ENCODE measurements at places on chromosomes 1 and 21. TPM values are rescaled to one million over a fixed set of nuclear protein-coding genes. Genes with fewer than 3 reads are reported as not detected.

The TTLL10 gene
- 0.79 TPM for total RNA-seq

DNA sequence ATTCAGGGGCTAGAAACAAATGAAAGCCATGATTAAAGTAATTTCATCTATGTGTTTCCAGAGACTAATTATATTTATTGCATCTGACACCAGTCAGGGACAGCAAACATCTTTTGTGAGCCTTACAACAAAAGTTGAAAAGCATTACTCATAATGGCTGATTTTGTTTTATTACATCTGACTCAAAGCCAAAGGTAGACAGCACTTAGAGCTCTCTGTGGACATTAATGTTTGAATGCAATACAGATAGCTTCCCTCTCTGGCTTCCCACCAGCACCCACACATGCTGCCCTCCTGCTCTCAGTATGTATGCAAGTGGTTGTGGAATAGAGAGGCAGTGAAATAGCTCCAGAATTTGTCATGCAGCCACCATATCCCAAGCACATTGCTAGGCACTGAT, 198.7 kb downstream of the SETD4 start:
- DNase-seq = no peak

DNA sequence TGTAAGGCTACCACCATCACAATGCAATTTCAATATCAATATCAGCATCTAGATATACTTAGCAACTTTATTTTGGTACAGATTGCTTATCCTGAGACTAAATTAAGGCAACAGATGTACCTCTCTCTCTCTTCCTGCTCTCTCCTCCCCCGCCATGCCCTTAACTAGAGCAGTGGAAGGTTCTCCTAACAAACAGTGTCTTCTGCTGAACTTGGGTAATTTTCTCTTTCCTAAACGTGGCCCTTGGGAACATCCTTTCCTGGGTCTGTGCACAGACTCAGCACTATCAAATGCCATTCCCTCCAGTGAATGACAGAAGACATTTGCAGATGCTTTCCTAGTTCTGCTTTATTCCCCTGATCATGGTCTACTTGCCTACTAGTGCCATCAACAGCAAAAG, 85.6 kb upstream of the TTC39A start:
- DNase-seq = no peak

The CNIH3 gene
- 11.3 TPM for total RNA-seq

DNA sequence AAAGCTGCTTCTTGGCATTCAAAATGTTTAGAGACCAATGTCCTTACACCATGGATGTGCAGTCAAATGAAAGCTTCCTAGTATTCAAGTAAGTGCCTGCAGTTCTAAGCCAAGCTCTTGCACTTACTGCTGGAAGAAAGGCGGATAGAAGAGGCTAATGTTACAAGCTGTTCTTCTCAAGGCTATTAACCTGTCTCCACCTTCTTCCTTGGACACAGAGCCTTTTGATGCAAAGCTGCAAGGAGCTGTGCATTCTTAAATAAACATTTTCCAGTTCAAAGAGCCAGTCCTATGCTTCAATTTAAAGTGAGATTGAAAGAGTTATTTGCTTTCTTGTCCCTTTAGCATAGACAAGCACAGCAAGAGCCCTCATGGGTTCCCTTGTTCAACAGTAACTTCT, 167.9 kb upstream of the RUNX1 start:
- DNase-seq = no peak

- peak; percentile 92 for DNase-seq
Measured at GRCh38 chr1:205591522-205592351, 40.1 kb downstream of the ELK4 start.

The GBP1 gene
- 10.3 TPM for total RNA-seq

DNA sequence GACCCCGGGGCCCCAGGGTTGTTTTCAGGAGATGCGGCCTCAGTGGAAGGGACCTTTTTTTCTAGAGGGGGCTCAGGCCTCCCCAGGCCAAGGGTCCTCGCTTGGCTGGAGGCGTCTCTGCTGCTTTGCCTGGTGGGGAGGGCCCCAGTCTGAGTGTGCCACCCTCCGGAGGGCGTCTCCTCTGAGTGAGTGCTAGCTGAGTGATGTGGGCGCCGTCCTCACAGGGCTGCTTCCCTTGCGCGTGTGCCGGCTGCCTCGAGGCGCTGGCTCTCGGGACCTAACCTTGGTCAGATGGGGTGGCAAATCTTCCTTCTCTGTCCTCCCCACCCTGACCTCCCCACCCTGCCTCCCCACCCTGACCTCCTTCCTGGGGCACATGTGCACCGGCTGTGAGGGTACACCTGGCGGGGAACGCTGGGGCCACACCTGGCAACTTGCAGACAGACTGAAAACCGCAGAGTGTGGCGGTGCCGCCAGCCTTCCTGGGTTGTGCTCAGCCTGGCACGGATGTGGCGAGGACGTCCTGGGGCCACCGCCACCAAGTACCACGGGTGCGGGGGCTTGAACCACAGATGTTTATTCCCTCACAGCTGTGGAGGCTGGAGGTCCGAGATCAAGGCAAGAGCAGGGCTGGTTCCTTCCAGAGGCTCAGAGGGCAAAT, 93.0 kb upstream of the TTC34 start:
- no peak for DNase-seq

- DNase-seq = no peak
Measured at GRCh38 chr21:36477001-36477400, 2.9 kb downstream of the CLDN14 start.

The RHOU gene
- total RNA-seq = 28.4 TPM

DNA sequence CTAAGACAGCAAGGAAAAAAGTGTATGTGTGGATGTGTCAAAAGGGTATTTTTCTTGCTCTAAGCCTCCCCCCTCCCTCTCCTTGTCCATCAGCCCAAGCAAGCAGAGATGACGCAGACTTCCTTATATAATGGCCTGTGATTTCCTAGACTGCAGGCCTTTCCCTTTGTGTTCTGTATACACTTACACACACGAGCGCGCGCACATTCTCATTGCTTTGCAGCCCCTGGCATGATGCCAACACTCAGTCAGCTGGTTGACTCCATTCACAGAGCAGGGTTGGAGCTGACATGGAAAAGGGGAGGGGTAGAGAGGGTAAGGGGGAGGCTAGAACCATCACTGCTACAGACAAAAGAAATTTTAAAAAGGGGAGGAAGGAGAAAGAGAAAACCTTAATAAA, 41.8 kb downstream of the GATAD2B start:
- peak; percentile 96 for DNase-seq

GRCh38 chr1:76303340-76303717, 228.8 kb downstream of the ST6GALNAC3 start:
- DNase-seq = no peak

The ITLN1 gene
- 0.22 TPM for total RNA-seq

Measured in spinal cord (tissue), 10 donors.